Astrocyte of the spinal cord (primary cell): ENCODE measurements at places on chromosomes 2 and 18.

DNA sequence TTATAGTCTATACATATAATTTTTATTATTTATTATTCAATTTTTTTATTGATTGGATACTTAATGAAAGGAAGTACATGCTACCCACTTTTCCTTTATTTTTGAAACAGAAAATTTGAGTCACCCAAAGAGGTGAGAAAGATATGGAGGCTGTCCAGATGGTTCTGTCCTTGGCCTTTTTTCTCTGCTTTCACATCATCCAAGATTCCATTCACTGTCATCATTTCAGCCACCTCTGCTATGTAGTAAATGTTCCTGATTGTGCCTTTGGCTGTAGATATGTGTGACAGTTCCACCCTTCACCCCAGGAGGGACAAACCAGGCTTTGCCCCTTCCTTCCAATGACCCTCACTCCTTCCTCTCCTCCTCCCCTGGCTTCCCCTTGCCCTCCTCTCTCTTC lies 675.7 kb upstream of the ID2 start:
- DNase-seq: no peak

DNA sequence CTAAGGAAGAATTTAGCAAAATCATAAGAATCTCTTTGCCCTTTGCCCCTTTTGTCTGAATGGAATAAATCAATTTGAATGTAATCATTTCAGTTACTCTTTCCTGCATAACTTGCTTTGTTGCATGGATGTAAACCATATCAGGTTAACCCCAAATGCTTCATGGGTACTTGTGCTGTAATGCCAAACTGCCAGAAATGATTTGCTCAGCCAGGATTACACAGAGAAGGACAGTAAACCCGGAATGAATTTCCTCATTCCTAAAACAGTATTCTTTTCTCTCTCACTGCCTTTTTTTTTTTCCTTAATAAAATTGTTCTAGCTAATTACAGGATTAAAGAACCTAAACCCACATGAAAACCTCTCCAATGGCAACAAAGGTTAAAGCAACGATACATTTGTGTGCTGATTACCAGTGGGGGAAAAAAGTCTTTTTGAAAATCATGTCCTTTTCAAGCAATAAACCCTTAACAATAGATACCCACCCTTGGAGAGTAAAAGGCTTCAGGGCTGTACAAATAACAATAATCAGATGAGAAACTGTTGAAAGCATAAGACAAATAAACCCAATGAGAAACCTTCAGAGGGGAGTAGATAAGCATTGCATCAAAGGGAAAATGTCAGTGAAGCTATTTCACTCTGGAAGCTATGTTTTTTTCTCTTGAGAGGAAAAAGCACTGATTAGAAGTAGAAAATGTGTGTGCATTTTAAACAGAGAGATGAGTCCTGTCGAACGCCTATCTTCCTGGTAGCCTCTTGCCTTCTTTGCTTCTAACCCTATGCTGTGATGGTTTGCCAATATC lies 275.3 kb downstream of the CDH2 start:
- DNase-seq: no peak

DNA sequence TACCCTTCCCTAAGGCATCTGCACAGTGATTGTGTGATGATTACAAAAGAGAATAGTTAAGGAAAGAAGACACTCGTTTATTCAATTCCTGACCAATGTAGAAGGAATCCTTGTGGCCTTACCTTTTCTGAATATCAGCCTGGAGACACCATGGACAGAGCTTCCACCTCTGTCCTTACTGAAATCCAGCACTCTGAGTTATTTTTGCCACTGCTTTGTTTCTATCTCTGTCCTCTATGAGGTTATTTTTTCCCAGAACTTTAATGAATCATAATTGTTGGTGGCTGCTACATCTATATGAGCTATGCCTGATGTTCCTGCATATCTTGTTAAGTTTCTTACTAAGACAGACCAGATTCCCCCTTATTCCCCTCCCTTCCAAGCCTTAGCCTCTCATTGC lies 275.1 kb downstream of the SETBP1 start:
- no peak for DNase-seq

DNA sequence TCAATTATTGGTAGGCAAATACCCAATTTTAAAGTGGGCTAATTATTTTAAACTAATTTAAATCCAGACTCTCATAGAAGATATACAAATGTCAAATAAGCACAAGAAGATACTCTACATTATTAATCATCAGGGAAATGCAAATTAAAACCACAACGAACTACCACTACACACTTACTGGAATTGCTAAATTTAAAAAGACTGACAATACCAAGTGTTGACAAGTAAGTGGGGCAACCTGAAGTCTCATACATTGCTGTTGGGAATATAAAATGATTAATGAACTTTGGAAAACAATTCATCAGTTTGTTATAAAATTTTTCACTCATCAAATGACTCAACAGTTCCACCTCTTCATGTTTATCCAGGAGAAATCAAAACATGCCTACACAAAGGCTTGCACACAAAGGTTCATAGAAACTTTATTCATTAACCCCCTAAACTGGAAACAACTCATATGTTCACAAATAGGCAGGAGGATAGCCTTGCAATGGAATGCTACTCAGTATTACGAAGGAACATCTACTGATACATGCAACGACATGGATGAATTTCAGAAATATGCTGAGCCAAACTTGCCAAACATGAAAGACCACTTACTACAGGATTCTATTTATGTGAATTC lies 120.8 kb downstream of the MCFD2 start:
- DNase-seq: no peak

DNA sequence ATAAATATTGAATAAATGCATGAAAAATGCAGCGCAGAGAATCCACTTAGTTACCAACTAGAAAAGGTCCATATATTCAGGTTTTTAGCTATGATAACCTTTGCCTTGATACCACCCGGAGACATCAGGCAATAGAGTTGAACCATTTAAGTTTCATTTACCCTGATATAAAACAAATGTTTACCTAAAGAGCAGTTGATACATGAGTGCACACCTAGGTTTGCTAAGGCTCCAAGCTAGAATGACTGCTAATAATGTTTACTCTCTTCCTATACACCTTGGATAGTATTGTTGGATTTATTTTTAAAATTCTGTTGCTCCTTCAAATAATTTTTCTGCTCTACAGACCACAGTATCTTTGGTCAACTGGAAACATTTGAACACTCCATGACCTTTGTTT lies 1463.6 kb downstream of the LRP1B start:
- no peak for DNase-seq

GRCh38 chr2:235577404-235578330 lies 83.8 kb downstream of the AGAP1 start:
- peak; percentile 29 for DNase-seq

GRCh38 chr2:169118060-169118459 lies 48.7 kb downstream of the DHRS9 start:
- no peak for DNase-seq

- DNase-seq: peak; percentile 68
Observed at GRCh38 chr2:152594792-152595191, 122.5 kb downstream of the PRPF40A start.

DNA sequence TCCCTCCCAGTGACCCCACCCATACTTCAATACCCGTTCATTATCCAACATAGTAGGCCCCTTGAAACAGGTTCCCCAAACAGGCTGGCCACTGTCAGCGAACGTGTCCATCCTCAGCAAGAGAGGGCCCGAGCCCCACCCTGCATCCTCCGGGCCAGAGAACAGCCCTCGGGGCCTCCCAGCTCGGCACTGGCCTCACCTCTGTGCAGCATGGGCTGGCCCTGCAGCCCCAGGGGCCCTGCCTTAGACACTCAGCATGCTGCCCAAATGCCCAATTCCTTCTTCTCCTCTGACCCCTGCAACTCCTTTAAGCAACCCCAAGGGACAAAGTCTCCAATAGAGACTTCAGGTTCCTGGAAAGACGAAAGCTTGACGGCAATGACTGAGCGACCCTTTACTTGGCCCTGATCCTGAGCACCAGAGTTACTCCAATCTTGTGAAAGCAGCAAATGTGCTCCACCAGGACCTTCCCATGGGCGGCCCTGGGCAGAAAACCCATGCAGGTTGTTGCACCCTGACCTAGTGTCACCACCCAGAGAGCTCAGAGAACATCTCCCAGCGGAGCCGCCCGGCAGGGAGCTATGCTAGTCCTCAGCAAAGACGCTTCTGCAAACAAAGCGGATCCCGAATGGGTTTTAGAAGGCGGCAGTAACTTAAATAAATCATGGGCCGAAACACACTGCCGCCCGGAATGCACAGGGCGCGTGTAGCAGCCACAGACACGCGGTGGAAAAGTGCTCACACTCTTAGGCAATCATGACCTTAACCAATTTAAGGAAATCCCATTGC lies 782 bp downstream of the COL6A3 start:
- no peak for DNase-seq

DNA sequence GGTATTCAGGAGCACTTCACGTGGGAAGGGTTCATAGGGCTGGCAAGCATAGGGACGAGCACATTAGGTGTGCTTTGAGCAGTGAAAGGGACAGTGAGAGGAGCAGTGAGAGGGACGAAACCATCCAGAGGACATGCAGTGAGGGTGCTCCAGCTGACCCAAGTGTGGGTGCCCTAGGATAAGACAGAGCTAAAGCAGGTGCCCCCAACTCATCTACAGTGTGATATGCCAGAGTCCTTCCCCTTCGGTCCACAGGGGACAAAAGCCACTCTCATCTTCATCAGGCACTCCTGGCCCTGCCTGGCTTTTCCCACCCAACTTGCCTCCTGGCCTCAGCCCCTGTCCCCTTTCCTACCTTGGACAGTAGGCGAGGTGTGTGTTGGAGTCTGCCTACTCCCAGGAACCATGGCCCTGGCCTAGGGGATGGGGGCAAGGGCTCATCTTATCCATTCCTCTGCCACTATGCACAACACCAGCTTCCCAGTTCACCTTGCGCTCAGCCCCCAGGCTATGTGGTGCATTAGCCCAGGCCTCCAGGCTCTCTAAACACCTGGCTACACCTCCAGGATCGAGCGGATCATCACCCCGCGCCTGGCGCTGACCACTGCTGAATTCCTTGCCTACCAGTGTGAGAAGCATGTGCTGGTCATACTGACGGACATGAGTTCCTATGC lies 16.1 kb upstream of the ANKRD53 start:
- DNase-seq: no peak

DNA sequence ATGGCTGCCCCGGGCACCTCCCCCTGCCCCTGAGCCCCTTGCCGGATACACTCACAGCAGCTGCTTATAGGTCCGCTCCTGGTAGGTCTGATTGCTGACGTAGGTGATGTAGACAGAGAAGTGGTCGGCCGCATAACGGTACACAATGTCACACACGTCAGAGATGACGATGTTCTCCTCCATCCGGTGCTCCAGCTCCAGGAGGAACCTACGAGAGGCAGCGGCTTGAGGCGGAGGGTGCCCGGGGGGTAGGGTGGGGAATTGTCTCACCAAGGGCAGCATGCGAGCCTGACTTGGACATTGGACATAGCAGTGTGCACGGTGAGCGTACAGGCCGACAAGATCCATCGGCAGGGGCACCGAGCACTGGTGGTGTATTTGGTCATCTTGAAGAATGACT lies 22.8 kb downstream of the SNORC start:
- no peak for DNase-seq

GRCh38 chr2:217886720-217887309 lies 116.0 kb downstream of the TNS1 start:
- peak; percentile 65 for DNase-seq

- no peak for DNase-seq
Observed at GRCh38 chr2:137525641-137526190, 438.6 kb upstream of the HNMT start.

DNA sequence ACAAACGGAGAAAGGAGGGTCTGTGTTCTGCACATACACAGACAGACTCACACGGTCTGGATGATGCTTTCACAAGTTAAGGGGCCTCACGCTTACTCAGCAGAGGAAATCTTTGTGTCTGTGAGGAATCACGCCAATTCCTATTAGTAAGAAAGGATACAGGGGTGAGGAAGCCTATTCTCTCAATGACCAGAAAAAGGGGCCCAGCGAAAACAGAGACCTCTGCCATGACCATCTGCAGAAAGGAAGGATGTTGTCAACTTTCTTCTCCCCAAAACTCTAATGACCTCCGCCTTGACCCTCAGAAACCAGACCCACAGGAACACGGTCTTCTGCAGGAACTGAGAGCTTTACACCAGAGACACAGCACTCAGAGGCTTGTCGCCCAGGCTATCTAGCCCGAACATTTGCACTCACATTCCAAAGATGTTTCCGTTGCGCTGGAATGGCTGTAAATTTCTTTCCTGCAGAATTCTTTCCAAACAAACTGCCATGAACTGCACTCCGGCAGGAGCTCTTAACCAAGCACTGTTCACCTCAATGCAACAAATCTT lies 186.3 kb downstream of the TCF4 start:
- peak; percentile 81 for DNase-seq

- DNase-seq: no peak
Observed at GRCh38 chr2:149953627-149954026, 366.1 kb upstream of the MMADHC start.

DNA sequence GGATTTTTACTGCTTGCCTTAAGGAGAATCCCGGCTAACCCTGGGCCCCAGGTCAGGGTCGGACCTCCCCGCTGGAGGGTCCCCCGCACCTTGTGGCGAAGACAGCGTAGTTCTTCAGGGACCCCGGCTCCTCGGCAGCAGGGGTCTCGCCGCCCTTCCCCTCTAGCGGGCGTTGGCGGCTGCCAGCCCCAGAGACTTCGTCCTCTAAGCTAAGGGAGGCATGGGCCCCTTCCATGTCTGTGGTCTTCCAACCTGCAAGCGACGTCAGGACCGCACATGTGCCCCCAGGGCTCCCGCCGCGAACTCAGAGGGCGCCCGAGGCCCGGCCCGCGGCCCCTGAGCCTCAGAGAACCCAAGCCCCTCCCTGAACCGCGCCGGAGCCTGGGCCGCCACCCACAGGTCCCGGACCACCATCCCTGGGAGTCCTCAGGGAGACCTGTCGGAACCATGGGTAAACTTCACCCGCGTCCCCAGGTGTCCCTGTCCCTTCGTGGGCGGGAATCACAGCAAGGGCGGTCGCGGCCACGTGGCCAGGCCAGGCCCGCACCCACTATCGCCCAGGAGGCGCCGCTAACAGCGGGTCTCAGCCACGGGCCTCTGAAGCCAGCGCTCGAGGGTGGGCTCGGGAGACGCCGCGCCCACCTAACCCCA lies 562 bp downstream of the ANKMY1 start:
- DNase-seq: no peak

DNA sequence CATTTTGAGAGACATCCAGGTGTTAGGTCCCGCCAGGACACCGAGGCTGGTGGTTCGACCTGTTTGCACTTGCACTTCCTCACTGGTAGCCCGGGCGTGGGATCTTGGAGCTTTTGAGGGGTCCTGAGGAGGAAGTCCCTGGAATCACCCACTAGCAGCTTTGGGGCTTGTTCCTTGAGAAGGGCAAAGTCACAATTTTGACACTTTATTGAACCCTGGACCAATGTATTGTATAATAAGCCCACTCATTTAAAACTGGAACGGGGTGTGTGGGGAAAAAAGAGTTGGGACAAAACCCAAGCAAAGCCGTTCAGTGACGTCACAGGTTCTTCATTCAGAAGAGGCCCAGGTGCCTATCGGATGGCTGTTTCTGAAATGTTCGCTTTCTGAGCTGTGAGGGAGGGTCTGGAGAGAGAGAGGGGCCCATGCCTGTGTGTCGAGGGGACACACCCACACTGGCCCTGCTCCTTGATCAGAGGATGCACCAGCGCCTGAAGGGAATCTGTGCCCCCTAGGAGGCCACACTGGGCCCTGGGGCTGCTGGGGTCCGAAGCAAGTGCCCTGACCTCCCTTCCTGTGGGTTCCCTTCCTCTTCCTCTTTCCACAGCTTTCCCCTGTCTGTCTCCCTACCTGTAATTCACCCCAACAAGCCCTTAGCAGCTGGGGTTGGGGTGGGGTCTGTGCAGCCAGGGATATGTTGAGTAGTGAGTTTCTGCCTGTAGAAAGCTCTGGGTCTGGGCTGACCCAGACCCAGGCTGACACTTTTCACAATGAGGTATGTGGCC lies 2.6 kb downstream of the LPIN1 start:
- DNase-seq: no peak
